ELF-1 (cell line): ENCODE measurements at places on chromosomes 11 and 22.

GRCh38 chr11:116243991-116244390 lies 528.8 kb downstream of the BUD13 start:
- DNase-seq, result no peak

DNA sequence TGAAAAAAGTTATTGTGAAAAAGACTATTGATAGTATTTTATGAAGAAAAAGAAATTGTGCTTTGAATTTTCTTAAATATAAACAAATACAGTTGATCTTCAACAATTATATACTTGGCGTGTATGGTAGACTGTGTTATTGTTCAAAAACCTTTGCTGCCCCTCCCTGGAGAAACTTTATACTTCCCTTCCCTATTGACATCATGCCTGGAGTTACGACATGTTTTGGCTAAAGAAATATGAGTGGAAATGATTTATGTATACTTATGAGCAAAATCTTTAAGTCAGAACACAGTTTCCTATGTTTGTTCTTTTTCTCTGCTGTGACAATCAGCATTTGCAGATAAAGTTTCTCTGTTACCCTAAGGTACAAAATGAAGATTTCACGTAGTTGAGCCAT lies 243.8 kb downstream of the TMEM135 start:
- no peak for DNase-seq

DNA sequence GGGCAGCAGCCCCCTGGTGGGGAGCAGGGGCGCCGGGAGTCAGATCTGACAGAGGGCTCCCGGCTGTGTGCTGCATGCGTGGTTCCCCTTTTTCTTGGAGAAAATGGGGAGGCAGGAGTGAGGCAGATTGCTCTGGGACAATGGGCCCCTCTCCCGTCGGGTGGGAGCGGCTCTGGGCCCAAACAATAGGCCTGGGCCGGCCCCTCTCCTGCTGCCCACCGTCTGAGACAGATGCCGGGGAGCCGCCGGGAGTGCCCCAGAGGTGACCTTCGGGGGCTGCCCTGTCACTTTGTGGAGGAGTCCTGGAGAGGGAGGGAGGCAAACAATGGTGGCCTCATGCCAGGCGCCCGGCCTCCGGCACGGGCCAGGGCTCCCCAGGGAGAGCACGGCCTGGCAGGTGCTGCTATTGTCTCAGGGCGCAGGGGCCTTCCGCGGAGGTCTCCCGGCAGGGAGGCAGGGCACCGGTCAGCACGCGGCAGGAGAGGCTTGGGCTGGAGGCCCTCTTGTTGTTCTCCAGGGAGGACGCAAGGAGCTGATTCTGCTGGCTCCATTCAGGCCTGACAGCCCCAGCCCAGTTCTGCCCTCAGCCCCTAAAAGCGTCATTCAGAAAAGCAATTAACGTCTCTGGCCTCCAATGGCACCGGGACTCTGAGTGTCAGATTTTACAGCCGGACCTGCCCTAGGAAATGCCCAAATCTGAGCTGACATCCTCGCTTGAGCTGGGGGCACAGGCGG lies 44.8 kb downstream of the SMIM38 start:
- DNase-seq, result no peak

DNA sequence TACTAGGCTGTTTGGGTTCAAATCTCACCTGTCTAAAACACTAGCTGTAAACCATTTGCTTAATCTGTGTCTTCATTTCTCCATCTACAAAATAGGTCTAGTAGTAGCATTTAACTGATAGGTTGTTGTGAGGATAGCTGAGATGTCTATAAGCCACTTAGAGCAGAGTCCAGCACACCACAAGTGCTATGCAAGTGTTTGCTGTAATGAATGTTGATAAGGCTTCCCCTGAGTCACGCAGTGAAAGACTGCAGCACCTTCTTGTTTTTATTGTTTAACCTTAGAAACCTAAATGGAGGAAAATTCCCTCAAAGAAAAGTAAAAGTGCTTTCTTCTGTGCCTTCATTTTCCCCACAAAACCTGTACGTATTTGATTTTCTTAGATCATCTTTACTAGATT lies 23.1 kb upstream of the LDHA start:
- DNase-seq, result no peak

GRCh38 chr11:61256710-61257482 lies 15.9 kb downstream of the PGA5 start:
- no peak for DNase-seq

GRCh38 chr11:32852207-32852606 lies 22.5 kb downstream of the PRRG4 start:
- no peak for DNase-seq

GRCh38 chr11:68066742-68067141 lies 27.9 kb downstream of the TCIRG1 start:
- DNase-seq, result no peak

DNA sequence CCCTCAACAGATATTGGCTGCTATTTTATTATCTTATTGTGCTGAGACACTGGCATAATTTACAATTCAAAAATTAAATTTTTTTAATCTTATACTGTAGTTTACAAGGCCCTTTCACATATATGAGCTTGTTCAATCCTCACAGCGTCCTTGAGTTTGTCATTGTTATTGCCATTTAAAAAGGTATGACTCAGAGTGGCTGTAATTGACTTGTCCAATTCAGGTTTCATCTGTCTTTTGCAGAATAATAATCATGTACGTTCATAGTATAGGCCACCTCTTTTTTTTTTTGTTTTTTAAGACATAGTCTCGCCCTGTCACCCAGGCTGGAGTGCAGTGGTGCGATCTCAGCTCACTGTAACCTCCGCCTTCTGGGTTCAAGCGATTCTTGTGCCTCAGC lies 11.5 kb downstream of the PTPRJ start:
- DNase-seq, result no peak

GRCh38 chr22:25553131-25553530 lies 11.3 kb upstream of the GRK3 start:
- DNase-seq, result no peak

- DNase-seq, result peak; percentile 79
Observed at GRCh38 chr22:40193429-40194421, 16.0 kb downstream of the TNRC6B start.

DNA sequence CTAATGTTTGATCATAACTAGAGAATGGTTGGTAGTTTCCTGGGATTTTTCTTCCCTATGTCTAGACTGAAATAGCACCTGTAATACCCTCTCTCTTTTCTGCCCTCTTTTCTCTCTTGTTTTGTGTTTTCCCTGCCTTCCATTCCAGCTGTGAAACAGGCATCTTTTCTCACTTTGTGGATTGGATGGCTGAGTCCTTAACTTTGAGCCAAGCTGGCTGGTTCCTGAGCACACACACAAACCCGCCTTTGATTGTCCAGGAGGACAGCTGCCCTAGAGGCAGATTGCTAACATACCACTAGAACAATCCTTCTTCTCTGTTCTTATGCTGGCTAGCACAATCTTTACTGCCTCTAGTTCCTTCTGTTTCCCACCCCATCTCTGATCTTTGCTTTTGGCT lies 17.7 kb downstream of the CTNND1 start:
- peak; percentile 94 for DNase-seq

- no peak for DNase-seq
Observed at GRCh38 chr11:63511048-63511748, 5.3 kb downstream of the LGALS12 start.

DNA sequence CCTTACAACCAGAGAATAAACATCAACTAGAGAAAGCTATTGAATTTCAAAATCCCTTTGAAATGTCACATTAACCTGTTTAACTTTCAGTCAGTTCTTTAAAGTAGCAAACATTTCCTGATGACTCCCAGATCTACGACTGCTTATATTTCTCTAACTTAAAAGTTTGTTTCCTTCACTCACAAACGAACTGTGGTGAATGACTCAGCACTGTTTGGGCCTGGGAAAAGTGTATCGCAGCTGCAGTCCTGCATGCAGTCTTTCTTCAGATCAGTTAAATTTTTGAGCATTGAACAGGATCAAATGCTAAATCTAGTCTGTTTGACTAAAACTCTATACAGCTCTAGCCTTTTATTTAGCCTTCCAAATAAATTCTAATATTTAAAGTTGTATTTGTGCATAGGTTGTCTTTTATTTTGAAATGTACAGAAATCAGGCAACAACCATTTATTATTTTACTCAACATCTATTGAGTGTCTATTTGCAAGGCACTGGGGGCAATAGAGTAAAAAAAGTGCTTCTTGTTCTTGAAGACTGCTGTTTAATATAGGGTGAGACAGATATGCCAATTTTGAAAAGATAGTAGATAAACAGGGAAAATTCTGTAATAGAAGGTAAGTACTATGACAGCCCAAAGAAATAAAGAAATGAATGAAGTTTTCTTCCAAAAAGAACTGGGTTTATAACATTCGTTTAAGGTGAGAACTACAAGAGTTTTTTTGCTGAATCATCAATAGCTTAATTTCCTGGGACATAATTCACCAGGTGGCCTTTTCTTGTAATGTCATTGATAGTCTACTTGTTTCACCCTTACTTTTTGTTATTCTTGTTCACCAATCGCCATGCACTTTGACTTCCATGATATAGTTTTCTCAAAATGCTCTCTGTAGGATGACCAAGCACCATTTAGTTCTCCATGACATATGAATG lies 235.4 kb downstream of the METTL15 start:
- peak; percentile 8 for DNase-seq

GRCh38 chr22:47586946-47587345 lies 824.5 kb downstream of the TBC1D22A start:
- DNase-seq, result no peak

DNA sequence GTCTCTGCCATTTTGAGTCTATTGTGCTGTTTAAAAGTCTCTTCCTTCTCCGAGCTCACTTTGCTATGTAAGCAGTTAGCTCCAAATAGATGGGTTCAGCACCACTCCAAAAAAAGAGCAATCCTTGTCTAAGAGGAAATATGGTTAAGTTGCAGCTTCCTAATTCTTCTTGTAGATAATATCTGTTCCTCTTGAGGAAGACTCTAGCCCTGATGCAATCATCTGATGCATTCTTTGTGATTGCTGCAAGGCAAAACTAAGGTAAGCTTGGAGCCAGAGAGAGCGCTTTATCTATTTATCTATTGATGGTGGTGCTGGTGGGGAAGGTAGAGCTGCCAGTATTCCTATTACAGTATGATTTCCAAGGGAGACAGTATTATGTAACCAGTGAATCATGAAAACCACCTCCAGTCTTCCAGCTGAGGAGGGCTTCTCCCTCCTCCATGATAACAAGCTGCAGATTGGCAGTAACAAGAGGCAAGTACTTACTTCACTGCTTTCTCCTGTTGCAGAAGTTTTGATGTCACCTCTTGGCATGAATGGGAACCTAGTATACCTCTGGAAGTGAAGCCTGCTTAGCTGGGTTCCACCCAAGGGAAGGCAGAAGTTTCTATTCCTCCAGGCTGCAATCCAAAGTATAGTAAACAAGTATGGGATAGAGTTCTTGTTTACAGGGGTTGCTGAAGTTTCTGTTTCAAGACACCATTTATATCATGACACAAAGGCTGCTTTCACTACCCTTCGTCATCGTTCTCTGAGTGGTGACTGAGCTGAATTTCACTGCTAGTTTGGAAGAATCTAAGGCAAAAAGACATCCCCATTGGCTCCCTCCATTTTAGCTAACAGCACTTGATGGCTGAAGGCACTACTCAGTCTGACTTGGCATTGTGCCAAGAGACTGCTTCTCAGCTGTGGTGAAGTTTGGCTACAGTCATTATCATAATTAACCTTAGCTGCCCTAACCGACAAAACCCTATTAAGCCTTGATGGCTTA lies 49.7 kb downstream of the FDX1 start:
- no peak for DNase-seq

GRCh38 chr11:112719736-112720525 lies 241.3 kb upstream of the NCAM1 start:
- DNase-seq, result no peak

- no peak for DNase-seq
Observed at GRCh38 chr22:45642986-45643385, 28.6 kb upstream of the ATXN10 start.

- DNase-seq, result no peak
Observed at GRCh38 chr11:88059326-88059725, 115.9 kb downstream of the RAB38 start.

- no peak for DNase-seq
Observed at GRCh38 chr22:46039535-46039934, 62.6 kb upstream of the WNT7B start.

DNA sequence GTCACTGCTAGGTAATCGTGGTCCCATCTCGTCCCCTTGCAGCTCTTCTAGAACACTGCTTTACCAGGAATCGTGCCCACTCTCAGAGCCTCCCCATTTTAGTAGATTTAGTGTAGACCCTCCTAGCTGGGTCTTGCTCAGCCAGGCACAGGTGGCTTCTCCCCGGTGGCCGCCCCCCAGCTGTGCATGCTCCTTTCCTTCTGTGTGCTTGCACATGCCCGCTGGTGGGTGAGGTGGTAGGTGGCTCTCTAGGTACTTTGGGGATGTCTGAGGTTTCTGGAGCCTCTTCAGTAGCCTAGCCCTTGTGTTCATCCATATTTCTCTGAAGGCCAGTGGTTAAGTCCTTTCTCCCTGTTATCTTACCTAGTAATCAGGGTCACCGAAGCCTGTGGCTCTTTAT lies 5.6 kb downstream of the TUB start:
- DNase-seq, result no peak

DNA sequence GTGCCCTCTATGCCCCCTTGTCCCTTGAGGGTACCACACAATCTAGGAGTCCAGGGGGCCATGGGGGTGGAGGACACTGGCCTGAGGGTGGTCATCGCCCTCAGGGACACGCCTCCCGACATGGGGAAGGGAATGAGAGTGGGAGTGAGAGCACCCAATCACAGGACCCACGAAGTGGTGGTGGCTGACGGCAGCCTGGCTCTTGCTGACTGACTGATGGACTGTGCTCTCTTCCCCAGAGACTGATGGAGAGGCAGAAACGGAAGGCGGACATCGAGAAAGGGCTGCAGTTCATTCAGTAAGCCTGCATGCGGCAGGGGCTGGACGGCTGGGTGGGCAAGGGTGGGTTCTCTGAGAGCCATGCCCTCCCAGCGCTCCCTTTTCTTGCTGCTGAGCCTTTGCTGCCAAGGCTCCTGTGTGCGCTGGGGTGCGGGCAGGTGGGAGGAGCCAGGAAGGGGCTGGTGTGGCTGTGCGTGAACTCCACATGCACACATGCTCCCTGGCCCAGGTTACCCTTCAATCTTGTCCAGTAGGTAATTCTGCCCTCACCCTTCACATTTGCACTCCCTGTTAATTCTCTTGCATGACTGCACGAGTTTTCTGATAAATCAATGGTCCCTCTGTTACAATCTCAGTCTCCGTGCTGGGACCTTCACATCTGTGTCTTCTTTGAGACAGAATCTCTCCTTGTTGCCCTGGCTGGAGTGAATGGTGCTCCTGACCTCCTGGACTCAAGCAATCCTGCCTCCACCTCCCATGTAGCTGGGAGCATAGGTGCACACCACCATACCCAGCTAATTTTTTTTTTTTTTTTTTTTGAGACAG lies 19.3 kb downstream of the ZC3H7B start:
- DNase-seq, result no peak

DNA sequence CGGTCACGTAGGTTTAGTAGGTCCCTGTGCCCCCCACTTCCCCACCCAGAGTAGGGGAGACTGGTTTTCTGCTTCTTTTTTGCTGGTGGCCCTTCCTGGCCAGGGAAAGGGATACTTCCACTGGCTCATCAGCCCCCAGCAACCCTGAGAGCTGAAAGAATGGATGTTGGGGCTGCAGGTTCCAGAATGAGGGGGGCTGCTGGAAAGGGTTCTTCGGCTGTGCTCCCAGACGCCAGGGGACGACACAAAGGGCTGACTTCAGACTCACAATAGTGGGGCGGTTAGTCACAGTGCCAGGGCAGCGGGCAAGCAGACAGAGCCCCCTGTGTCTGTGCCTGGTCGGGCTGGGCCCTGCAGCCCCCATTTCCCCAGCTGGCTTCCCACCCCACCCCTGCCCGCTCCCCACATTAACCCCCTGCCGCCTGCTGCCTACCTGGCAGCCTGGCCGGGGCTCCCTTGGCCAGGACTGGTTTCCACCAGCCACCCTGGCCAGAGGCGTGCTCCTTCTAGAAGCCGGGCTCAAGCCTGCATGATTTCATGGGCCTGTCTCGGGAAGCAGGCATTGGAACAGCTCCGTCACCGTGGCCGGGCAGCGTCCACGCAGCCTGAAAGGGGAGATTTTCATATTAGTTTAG lies 79.1 kb upstream of the WNT7B start:
- no peak for DNase-seq
